ENCODE measurements at places on chromosomes 16 and 17. TPM values are rescaled to one million over a fixed set of nuclear protein-coding genes. Genes with fewer than 3 reads are reported as not detected.

DNA sequence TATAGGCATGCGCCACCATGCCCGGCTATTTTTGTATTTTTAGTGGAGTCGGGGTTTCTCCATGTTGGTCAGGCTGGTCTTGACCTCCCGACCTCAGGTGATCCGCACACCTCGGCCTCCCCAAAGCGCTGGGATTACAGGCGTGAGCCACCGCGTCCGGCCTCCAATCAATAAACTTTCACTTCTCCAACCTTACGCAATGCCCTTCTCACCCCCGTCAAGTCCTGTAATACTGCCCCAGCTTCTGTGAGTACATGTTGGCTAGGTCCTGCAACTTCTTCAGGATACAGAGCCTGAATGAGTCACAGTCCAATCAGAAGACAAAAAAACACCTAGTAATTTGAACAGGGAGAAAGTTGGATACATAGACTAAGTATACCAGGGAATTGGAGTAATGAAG lies 47.1 kb upstream of the PHOSPHO1 start:
- peak; percentile 5 for DNase-seq

SPEM1 gene
- not detected for total RNA-seq

DNA sequence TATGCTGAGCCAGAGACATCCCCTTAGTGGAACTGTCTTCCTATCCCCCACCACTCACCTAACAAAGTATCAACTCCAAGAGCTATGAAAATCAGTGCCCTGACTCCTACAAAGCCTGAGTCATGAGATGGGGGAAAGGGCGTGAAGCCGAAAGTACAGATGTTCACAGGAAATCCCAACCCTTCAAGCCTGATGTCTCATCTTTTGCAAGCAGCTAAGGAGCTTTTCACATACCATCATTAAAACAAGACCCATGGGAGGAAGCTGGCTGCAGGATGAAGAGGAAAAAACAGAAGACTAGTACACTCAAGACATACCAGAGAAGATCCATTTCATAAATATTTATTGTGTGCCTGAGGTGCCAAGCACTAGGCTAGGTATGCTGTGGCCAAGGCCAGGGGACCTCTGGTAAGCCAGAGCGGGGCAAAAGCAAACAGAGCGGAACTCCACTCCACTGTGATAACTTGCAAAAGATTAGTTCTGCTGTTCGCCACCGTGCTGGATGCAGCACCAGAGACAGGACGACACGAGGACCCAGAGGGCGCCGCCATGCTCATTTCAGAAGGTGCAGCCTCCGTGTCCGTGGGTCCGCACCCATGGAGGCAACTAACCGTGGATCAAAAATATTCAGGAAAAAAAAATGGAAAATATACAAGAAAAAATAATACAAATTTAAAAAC lies 4.5 kb upstream of the MNT start:
- no peak for DNase-seq

TP53TG3B gene
- not detected for total RNA-seq

KRT24 gene
- total RNA-seq: not detected

MT1F gene
- total RNA-seq: not detected

DNA sequence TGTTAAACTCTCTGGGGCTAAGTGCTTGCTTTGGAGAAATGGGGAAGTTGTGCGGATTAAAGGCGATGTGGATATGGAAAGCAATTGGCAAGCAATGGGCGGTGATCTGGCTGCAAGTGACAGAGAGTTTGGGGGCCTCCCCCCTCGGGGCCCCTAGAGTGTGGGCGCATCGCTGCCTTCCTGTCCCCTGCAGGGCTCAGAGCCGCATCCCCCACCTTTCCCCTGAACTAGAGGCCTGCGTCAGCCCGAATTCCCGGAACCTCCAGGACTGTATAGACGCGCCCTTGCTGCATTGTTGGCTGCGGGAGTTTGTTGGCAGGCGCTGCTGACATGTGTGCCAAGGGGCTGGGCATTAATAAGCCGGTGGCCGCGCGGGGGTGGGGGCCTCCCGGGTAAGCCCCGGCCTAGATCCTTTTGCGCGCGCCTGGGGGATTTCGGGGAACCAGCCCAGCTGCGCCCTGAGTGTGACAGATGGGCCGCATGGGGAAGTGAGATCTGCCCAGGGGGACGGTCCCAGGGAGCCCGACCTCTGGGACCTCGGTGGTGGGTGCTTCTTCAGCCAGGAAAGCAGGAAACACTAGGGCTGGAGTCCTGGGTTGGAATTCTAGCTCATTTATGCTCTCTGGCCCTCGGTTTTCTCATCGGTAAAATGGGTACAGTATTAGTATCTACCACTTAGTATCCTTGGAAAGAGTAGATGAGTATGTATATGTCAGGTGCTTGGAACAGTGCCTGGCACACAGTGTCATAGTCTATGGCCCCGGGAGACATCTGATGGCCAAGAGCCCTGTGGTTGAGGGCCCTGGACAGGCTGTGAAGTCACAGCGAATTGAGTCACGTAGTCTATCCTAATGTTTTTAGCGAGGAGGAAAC lies 1.0 kb downstream of the EEF2K start:
- peak; percentile 46 for DNase-seq

DNA sequence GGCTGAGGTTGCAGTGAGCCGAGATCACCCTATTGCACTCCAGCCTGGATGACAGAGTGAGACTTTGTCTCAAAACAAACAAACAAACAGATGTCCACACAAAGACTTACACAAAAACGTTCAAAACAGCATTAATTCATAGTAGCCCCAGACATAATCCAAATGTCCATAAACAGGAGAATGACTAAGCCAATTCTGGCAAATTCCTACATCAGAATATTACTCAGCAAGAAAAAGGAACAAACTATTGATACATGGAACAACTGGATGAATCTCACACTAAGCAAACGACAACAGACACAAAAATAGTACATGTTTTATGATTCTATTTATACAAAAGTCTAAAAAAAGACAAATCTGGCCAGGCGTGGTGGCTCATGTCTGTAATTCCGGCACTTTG lies 10.8 kb upstream of the KPNB1 start:
- DNase-seq: no peak
